Thyroid gland (tissue), 4 donors: ENCODE measurements at places on chromosomes 2 and 18.

GRCh38 chr18:12515550-12515949 lies 107.8 kb downstream of the PRELID3A start:
- DNase-seq, result no peak

DNA sequence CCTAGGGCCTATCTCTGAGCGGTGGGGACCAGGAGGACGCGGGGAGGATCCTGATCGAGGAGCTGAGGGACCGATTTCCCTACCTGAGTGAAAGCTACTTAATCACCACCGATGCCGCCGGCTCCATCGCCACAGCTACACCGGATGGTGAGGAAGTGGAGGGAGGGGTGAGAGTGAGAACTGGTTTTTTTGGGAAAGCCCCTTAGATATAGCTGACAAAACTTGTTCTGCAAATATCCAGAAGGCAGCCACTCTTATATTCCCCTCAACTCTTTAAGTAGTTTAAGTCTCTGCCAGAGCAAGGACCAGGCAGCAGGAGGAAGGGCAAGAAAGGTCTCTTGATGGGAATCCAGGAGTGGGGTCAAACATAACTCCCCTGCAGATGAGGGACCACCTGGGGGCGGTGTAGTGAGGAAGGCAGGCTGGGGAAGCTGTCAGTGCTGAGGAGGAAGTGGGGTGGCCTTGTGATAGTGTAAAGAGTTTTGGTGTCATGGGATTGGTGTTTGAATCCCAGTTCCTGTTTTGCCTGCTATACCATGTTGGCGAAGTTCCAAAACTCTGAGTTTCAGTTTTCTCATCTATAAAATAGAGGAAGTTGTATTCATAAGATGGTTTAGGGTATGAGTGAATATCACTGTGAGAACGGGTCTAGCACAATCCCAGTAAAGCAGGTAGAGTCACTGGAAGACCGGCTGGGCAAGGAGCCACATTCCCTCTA lies 3.4 kb downstream of the NAGK start:
- DNase-seq, result no peak

- DNase-seq, result no peak
Observed at GRCh38 chr2:157487271-157487610, 43.4 kb upstream of the CYTIP start.

- no peak for DNase-seq
Observed at GRCh38 chr2:135093193-135093592, 41.1 kb downstream of the RAB3GAP1 start.

GRCh38 chr2:118580651-118581050 lies 266.8 kb downstream of the EN1 start:
- no peak for DNase-seq

DNA sequence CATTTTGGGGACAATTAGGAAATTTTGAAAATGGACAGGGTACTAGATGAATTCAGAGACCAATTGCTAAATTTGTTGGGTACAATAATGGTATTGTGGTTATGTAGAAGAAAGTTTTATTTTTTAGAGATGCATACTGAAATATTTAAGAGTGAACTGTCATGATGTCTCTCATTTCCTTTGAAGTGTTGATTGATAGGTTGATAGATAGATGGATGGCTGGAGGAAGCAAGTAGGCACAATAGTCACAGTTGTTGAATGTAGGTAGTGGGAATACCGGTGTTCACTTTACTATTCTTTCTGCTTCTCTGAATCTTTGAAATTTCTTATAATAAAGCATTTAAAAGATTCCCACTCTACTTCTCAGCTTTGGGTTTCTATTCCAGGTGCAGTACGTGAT lies 151.7 kb upstream of the FOSL2 start:
- no peak for DNase-seq

GRCh38 chr2:72271276-72271614 lies 123.6 kb upstream of the CYP26B1 start:
- no peak for DNase-seq

- DNase-seq, result no peak
Observed at GRCh38 chr18:13477147-13477683, 249.1 kb downstream of the FAM210A start.

GRCh38 chr2:236887953-236888793 lies 197.5 kb upstream of the COPS8 start:
- DNase-seq, result no peak

DNA sequence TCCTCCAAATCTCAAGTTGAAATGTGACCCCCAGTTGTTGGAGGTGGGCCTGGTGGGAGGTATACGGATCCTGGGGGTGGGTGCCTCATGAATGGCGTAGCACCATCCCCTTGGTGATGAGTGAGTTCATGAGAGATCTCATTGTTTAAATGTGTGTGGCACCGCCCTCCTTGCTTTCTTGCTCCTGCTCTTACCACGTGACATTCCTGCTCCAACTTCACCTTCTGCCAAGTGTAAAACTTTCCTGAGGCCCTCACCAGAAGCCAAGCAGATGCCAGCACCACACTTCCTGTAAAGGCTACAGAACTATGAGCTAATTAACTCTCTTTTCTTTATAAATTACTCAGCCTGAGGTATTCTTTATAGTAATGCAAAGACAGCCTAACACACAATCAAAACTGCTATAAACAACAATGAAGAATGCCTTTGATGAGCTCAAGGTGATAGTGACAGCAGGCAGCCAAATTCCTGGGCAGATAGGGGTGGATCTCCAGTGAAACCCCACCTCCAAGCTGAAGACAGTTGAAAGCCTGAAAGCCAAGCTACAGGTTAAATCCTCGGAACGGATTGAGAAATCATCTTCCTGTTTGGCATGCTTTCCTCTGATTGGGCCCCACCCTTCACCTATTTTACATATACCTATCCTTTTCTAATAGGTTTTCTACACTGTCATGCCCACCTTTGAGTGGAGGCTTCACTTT lies 26.9 kb downstream of the MCEE start:
- no peak for DNase-seq

DNA sequence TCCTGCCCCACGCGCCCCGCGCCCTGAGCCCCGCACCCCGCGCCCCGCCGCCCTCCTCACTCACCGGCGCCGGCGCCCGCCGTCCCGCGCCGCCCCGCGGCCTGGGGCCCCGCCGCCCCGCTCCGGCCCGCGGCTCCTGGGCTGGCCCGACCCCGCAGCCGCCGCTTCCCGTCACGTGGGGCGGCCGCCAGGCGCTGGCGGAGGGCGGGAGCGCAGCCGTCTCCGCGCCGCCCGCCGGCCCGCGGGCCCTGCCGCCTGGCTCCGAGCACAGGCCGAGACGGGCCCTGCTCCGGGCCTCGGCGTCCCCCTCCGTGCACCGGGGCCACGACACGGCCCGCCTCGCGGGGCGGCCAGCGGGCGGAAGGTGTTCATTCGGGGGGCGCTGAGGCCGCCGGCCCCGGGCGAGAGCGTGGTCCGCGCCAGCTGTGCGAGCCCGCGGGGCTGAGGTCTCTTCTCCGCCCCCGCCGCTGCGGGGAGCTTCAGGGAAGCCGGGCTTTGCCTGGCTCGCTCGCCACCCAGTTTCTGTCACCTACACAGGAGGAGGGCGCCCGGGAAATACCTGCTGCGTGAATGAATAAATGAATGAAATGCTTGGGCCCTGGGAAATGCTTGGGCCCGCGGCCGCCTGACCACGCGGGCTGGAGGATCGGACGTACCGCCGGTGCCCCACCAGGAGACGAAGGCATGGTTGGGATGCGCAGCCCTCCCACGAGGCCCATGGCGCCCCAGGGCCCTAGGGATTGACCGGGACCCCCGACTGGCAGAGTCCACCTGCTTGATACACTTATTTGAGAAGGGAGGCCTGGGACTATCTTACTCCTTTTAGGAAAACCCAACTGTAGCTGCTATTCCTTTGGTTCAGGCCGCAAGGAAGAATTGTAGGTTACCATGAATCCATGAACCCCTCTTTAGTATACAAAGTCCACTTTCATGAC lies at the start of gene TGFBRAP1:
TSS of gene TGFBRAP1 (minus strand) at position 175 of the 935 bp plus-strand sequence. CDS start 21,434 bp downstream, outside the sequence.
- peak; percentile 55 for DNase-seq

- DNase-seq, result peak; percentile 61
Observed at GRCh38 chr2:9473985-9474360, 378 bp upstream of the IAH1 start.

DNA sequence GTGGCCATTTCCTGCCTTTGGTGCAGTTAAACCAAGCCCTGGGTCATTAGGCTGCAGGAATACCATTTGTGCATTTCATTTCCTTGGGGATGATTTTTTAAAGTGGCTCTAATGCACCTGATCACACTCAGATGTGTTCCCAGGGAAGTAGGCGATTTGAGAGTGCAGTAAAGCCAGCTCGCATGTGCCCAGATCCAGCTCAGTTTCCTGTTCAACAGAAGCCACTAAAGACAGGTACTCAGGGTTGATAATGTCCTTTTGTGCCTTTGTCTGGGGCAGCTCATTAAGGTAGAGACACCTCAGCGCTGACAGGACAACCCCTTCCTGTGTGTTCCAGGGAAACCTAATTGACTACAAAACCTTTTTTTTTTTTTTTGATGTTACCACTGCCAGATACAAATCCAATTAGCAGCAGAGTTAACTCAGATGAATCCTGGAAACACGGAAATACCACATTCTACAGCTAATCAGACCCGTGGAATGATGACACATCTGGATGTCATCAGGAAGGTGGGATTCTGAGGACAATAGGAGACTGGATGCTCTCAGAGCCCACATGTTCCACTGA lies 15.2 kb upstream of the CHRNA1 start:
- DNase-seq, result no peak

DNA sequence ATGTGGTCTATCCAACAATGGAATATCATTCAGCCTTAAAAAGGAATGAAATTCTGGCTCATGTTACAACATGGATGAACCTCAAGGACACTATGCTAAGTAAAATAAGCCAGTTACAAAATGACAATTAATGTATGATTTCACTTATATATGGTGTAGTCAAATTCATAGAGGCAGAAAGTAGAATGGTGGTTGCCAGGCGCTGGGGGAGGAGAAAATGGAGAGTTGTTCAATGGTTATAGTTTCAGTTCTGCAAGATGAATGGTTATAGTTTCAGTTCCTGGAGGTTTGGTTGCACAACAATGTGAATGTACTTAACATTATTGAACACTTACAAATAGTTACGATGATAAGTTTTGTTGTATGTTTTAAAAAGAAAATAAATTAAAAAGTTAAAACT lies 79.2 kb upstream of the IL1R2 start:
- no peak for DNase-seq

GRCh38 chr2:18829251-18829902 lies 240.0 kb upstream of the NT5C1B start:
- no peak for DNase-seq

DNA sequence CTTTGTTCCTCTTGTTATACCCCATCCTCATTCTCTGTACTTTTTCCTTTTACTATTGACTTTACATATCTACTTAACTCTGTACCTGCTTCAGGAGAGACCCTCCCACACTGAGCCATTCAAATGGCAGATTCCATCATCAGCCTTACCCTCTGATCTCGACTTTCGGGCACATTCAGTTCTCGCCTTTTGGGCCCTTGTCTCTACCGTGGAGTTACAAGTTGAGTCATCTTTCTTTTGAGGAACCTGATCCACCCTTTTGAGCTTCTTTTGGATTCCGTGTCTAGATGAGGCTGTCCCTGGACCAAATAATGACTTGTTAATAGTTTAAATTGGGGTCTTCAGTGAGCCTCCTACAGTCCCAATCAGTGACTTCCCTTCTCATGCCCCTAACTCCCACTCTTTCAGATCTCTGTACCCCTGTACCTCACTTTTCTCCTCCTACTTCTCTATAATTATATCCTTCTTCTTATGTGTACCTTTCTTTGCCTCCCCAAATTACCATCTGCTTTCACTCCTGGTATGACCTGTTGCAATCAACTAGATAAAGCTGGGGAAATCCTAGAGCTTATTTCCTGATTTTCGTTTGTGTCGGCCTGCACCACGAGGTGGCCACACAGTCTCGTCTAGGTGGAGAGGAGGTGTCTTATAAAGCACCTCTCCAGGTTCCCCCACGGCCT lies 17.2 kb downstream of the SP110 start:
- DNase-seq, result no peak

DNA sequence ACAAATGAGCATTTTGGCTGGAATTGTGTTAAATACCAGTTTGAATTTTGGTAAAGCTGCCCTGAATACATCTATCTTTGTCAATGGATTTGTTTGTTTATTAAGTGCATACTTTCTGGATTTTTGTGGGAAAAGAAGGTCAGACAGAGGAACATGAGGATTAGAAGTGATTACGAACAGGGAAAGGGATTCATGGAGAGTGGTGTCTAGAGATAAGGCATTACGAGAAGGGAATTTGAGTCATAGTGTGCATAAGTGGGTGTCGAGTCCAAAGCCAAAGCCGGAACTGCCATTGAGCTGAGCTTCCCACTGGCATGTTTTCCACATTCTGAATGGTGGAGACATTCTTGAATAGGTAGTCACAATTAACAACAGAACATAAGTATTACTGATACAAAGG lies 68.9 kb upstream of the EFEMP1 start:
- DNase-seq, result no peak
